Occipital lobe (tissue), 3 donors: ENCODE measurements at places on chromosomes 5 and 9. TPM values are rescaled to one million over a fixed set of nuclear protein-coding genes. Genes with fewer than 3 reads are reported as not detected.
A peak's percentile ranks its signal among the peaks of the same experiment; 100 is the strongest.

DNA sequence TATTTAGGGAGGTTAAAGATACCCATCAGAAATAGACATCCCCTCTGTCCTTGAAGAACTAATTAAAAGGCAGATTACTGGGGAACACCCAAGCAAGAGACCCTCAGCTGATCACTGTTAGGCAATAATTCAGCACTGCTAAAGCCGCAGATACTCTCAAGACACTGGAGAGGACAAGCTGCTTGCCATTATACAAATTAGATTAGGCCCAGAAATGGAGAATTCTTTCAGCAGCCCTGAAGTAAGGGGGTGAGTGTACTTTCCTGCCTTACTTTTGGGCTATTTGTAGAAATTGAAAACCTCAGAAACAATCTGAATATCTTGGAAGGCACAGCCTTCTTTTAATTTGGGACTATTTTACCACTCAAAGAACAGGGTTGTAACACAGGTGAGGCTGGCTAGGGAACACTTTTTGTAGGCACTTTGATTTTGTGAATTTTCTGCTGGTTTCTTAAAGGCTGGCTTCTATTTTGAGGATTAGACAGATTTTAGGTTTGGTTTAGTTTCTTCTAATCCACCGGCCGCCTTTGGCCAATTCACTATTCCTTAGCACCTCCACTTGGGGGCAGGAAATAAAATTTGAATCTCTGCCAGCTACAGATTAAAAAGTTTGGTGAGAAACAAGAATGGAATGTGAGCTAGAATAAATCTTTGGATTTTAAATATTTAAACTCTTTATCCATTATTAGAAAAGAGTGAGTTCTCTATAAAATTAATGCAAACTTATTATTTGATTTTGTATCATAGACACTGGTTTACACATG, 106.0 kb downstream of the SMARCA2 start:
- no peak for DNase-seq

GRCh38 chr5:82794876-82795275, 282.3 kb downstream of the TMEM167A start:
- DNase-seq: no peak

DNA sequence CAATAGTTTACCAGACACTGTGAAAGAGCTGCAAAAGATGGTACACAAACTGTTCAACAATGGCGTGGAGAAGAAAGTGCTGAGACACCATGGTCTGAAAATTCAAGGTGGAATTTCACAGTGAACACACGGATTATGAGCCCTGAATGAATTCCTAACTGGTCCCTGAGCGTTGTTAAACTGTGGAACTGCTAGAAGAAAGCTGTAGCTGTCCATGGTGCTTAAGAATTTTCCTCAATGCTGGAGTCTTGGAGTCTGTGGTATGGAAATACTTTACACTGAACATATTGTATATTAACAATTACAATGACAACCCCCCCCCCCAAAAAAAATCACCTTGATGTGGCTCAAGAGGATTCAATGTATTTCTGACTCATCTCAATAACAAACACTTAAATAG, 68.5 kb downstream of the SLC24A2 start:
- DNase-seq: no peak

DNA sequence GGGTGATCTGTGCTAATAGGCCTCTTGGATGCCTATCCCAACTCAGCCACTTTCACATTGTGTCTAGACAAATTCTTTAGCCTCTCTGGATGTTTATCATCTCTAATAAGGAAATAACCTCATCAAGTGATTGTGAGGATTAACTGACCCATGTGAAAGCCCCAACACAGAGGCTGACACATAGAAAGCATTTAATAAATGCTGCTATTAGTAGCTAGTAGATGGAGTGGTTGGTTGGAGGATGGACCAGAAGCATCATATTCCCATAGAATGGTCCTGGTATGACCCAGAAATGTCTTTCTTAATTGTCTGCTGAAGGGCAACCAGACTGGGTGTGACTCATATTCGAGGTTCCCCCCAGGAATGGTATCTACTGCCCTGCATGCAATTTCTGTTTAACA, 124.4 kb downstream of the PIK3R1 start:
- no peak for DNase-seq

- no peak for DNase-seq
These were observed 431.7 kb upstream of the CTNND2 start for GRCh38 chr5:12335938-12336337.

DNA sequence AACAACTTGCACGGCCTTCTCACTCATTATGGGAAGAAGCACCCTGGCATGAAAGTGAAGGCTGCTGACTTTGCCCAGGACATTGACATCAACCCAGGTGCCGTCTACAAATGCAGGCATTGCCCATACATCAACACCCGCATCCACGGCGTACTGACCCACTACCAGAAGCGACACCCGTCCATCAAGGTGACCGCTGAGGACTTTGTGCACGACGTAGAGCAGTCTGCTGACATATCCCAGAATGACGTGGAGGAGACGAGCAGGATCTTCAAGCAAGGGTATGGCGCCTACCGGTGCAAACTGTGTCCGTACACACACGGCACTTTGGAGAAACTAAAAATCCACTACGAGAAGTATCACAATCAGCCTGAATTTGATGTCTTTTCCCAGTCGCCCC, 65.4 kb downstream of the ZNF462 start:
- no peak for DNase-seq

- no peak for DNase-seq
These were observed 28.5 kb upstream of the CORO2A start for GRCh38 chr9:98220911-98221310.

- no peak for DNase-seq
These were observed 356.9 kb downstream of the CSNK1G3 start for GRCh38 chr5:123868881-123869280.

DNA sequence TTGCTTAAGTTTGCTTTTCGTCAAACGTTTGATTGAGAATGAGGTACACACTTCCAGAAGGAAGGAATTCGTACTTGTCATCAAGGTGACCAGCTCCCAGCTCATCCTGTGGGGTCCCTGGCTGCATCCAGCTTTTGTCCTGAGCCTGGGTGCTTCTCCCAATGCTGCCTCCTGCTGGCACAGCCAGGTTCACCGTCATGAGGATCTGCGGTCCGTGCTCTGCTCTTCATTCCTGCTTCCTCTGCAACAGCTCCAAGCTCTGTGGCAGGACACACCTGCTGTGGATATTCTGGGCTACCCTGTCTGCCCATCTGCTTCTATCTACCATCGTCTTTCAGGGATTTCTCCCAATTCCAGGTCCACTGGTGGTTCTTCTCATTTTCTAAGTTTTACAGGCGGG, 13.3 kb upstream of the UBE2QL1 start:
- no peak for DNase-seq

DNA sequence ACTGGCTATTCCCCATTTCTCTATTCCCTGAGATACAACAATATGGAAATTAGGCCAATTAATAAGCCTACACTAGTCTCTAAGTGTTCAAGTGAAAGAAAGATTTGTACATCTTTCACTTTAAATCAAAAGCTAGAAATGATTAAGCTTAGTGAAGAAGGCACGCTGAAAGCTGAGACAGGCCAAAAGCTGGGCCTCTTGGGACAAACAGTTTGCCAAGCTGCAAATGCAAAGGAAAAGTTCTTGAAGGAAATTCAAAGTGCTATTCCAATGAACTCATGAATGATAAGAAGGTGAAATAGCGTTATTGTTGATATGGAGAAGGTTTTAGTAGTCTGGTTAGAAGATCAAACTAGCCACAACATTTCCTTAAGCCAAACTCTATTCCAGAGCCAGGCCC, 256.2 kb downstream of the ZSWIM6 start:
- no peak for DNase-seq

DNA sequence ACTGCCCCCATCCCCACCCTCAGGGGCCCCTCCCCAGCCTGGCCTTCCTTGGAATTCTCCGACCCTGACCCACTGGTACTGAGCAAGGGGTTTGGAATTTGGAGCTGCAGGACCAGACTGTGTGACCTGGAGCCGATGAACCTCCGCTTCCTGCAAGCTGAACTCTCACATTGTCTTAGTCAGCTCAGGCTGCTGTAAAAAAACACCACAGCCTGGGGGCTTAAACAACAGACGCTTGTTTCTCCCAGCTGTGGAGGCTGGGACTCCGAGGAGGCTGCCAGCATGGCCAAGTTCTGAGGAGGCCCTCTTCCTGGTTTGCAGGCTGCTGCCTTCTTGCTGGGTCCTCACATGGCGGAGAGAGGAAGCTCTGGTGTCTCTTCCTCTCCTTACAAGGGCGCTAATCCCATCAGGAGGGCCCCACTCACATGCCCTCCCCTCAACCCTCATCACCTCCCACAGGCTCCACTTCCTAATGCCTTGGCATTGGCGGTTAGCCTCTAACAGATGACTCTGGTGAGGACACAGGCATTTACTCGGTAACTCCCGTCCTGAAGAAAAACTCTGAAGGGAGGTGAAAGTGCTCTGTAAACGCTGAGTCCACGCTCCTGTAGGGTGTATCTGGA, 42.4 kb downstream of the C5orf15 start:
- DNase-seq: no peak

DNA sequence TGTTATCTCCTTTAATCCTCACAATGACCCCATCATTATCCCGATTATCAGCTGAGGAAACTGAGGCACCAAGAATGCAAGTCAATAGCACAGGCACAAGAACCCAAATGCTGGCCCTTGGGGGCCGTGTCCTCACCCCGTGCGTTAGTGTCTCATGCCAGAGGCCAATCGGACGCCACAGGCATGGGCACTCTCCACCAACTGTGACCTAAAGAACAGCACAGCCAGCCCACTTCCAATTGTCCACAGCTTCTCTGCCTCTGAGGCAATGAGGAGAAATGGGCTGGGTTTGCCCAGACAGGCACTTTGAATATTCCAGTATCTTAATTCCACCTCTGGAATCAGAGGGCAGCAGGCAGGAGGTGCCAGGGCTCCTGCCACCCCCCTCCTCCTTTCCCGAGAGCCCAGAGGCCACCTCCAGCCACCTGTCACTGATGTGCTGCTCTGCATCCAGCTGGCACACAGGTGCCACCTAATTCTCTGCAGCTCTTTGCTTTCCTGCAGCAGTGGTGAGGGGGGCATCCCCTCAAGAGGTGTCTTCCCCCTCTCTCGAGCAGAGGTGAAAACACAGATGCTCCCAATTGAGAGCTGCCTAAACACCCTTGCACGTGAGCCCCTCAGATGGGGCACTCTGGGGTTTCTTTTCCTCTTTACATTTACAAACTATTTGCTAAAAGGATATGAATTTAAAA, 107.5 kb downstream of the ROR2 start:
- DNase-seq: no peak

DNA sequence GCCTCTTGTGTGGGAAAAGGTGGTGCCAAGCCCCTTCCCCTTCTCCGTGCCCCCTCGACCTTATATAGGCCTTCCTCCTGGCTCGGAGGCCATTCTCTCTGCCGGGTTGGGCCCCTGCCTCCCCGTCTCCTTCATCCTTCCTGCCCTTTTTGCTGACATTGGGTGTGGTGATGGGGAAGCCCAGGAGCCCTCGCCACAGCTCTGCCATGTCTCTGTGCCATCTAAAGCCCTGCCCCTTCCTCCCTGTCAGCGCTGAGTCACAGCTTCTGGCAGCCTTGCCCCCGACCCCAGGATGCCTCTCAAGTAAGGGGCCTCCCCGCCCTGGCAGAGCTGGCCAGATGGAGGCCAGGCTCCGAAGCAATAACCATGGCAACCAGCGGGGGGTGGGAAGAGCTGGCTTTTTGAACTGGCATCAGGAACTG, 30.4 kb downstream of the JADE2 start:
- peak; percentile 23 for DNase-seq

- DNase-seq: no peak
These were observed 78.3 kb downstream of the STK10 start for GRCh38 chr5:172109749-172110148.

GRCh38 chr5:108459769-108460168, 77.9 kb upstream of the FBXL17 start:
- no peak for DNase-seq

DNA sequence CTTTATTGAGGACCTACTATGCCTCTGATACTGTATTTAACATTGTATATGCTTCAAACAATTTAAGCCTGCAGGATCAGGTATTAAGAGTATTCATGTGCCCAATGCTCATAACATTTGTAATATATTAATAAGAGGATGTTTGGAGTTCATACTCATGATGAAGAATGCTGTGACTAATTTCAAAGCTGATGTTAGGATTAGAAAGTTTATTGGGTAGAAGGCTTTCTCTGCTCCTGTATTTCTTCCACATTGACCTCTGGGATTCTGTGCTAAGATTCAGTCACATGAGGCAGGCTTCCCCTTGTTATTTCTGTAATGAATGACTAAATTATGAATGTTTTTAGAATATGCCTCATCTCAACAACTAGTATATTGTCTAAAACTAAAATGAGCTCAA, 456.4 kb downstream of the NFIB start:
- no peak for DNase-seq

DNA sequence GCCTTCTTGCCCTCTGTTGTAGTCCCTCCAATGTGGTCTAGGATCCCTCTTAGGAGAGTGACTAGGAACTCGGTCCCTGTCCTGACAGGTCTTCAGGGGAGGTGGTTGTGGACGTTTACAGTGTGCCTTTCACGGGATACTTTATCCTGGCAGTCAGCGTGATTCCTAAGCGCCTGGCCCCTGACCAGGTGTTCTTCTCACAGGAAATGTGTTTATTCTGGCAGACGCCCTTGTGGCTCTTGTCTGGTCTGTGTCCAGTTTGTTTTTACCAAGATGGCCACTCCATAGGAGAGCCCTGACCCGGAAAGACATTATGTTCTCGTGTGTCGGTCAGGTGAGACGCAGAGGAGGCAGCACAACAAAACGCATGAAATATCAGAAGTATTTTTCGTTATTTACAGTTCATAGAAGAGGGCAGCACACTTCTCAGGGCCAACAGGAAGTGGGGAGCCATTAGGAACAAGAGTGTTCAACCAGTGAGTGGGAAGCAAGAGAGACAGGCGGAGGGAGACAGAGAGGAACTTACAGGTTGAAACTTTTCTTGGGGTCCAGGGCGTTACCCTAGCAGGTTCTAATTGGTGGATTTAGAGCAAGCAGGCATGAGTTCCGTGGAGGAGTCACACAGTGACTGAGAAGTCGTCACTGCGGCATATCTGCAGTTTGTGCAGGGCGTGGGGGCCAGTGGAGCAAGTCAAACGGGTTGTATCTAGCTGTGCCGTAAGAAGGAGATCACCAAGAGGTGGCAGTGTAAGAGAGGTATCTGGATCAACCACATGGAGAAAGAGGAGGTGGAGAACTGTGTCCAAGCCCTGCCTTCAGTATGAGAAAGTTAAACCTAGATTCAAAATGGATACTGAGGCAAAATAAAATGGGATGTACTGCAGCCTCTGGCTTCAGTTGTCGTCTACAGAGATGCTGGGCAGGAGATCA, 412.9 kb downstream of the ZSWIM6 start:
- no peak for DNase-seq

Gene SLC6A18
- total RNA-seq: not detected

Gene SLC6A3
- not detected for total RNA-seq

Gene OR1N1
- not detected for total RNA-seq

Gene PCDHA10
- 20.3 TPM for total RNA-seq

Gene CAVIN4
- 12.9 TPM for total RNA-seq

Gene POLK
- 56.5 TPM for total RNA-seq

Gene KIF24
- 0.78 TPM for total RNA-seq
